ENCODE measurements at places on chromosomes 12 and 14.

GRCh38 chr14:101112351-101113107 lies 209.0 kb upstream of the RTL1 start:
- DNase-seq, result no peak

GRCh38 chr12:126354633-126355032 lies 1289.4 kb downstream of the AACS start:
- DNase-seq, result no peak

GRCh38 chr12:113075137-113075683 lies 18.7 kb downstream of the DTX1 start:
- DNase-seq, result no peak

- DNase-seq, result no peak
Measured at GRCh38 chr12:26524862-26525465, 308.0 kb downstream of the ITPR2 start.

- DNase-seq, result no peak
Measured at GRCh38 chr14:24074625-24075484, 3.5 kb downstream of the CPNE6 start.

GRCh38 chr12:103688376-103689063 lies 101.4 kb downstream of the STAB2 start:
- DNase-seq, result no peak

DNA sequence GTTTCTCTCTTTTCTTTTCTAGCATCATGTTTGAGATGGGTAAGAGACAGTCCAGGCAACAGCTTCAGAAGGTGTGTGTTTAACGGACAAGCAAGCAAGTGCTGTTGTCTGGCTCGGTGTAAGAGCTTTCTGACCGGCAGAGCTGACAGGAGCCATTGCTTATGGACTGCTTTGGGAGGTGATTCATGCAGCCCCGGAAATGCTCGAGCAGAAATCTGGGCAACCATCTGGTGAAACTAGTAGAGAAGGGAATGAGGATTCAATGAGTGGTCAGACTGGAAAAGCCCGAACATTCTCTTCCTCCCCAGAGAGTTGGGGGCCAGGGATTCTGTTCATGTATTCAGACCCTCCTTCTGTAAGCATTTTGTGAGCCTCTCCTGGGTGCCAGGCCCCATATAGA lies 24.4 kb downstream of the TUNAR start:
- no peak for DNase-seq

DNA sequence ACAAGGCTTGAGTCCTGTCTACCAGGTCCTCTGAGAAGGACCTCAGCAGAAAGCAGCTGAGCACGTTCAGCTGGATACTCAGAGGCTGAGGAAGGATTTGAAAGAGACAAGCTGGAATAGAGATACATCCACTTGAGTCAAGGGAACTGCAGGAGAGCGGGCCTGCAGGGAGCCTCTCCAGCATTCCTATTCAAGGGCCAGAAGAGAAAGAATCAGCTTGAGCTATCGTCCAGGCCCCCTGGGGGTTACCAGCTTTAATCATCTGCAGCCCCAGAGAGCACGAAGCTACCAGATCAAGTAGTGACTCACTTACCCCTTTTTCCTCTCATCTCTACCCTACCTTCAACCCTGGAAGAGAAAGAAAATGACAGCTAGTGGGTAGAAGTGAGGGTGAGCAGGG lies 80.9 kb downstream of the NDUFA12 start:
- no peak for DNase-seq

- DNase-seq, result no peak
Measured at GRCh38 chr12:116432314-116432750, 126.8 kb upstream of the MAP1LC3B2 start.

- DNase-seq, result no peak
Measured at GRCh38 chr14:64238631-64239030, 55.5 kb downstream of the ESR2 start.

DNA sequence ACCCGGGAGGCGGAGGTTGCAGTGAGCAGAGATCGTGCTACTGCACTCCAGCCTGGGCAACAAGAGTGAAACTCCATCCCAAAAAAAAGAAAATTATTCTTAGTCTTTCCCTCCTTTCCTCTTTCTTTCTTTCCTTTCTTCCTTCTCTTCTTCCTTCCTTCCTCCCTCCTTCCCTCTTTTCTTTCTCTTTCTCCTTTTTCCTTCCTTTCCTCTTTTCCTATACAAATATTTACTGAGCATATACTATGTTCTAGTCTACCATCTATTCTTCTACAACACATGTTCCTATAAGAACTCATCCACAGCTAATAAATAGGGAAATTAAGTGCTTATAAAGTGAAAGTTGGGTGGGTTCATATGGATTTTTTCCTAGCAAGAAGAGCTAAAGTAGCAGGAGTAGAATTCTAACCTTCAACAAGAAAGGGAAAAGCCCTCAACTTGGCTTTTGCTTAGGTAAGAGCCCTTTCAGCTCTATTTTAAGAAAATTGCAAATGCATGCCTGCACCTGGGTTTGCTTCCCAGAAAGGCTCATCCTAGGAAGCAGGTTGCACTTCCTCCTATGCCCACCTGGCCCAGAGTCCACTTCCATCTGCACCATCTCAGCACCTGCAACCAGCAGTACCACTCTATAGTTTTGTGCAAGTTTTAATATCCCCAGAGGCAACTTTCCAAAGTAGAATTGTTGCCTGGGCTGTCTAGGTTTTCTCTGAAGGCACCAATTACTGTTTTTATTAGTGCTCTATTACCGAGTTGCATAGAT lies 122.0 kb upstream of the CCND2 start:
- no peak for DNase-seq

DNA sequence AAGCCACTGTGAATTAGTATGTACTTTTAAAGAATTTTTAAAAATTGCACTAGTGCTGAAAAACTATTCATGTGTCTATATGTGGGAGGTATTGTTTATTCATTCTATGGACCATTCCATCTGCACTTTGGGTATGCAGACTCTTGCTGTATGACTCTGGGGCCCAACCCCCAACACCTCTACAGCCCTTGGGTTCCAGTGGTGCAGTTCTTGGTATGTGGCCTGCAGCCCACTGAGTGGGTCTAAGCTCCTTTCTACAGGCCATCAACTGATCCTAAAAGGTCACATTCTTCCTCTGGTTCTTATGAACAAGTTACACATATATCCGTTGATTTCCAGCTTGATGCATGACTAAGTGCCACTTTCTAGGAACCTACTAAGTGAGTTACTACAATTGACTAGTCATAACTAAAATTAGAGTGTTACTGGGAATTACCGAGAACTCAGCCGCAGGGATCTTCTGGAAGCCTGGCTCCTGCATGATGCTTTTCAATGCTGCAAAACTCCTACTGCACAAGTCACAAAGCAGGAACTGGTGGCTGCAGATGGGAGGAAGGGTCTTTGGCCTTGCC lies 62.4 kb upstream of the MED13L start:
- no peak for DNase-seq

GRCh38 chr14:102452302-102452701 lies 57.3 kb downstream of the ANKRD9 start:
- DNase-seq, result no peak

DNA sequence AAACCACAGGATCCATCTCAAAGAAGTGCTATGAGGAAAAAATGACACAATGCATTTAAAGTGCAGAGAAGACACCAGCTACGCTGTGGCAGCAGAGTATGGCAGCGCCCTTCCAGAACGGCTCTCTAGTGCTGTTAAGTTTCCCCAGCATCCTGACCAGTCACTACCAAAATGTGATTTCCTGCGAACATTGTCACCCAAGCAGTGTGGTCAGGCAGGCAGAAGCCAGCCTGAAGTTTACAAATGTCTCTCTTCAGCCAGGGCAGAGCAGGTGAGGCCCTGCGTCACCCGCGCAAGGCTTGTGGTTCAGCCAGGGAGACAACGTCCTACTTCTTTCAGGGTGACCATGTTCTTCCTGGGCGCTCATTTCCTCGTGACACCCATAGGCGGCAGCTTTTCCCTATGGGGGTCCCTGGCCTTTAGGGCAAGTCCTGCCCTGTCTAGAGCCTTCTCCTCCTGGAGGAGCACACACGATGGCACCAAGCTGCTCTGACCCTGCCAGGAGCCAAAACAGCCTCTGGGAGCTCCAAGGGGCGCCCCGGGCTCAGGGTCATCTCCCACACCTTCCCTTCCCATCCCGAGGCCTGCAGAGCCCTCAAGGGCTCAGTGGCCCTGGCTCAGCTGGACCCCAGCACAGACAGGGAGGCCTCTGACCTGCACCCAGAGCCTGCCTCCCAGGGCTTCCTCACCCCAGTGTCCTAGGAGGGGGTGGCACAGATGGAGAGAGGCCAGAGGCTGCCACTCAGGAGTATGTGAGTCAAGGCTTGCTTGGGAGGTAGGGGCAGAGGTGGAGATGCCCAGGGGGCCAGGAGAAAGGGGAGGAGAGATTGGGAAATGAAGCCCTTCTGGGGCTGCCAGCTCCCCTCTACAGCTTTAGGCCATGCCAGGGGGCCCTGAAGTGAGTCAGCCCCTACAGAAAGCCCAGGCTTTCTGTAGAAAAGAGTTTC lies 41.9 kb downstream of the PSMA6 start:
- DNase-seq, result no peak

GRCh38 chr12:119664642-119665041 lies 3.3 kb upstream of the PRKAB1 start:
- no peak for DNase-seq

DNA sequence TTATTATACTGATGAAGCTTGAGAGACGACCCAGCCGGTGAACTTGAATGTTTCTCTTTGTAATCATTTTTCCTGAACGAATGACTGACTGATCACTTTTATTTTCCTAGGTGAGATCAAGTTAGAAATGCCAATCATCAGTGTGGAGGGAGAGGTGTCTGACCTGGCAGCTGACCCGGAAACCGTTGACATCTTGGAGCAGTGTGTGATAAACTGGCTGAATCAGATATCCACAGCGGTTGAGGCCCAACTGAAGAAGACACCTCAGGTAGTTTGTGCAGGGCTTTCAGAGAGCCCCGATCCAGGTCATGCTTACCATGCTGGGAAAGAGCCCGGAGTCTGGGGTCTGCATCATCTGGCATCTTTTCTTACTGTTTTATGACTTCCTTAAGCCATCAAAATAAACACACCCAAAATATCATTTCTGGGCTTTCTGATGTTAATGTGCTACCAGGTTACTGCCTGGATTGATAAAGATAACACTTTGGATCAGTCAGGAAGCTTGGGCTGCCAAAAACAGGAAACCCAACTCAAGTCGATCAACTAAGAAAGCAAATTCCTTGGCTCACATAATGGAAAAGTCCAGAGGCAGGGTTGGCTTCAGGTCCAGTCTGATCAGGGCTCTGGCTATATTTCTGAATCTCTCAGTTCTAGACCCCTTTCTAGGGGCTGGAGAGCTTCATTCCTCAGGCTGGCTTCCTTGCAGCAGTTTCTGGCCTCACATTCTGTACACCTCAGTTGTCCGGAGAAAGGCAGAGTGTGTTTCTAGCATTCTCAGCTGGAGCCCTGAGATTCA lies 21.1 kb downstream of the DNAH10 start:
- DNase-seq, result no peak

GRCh38 chr12:80698256-80698655 lies 9.2 kb upstream of the MYF6 start:
- DNase-seq, result no peak

GRCh38 chr12:51262758-51263177 lies 7.4 kb downstream of the SMAGP start:
- DNase-seq, result no peak
